ENCODE measurements at places on chromosomes 1 and 21.
A peak's percentile ranks its signal among the peaks of the same experiment; 100 is the strongest.

DNA sequence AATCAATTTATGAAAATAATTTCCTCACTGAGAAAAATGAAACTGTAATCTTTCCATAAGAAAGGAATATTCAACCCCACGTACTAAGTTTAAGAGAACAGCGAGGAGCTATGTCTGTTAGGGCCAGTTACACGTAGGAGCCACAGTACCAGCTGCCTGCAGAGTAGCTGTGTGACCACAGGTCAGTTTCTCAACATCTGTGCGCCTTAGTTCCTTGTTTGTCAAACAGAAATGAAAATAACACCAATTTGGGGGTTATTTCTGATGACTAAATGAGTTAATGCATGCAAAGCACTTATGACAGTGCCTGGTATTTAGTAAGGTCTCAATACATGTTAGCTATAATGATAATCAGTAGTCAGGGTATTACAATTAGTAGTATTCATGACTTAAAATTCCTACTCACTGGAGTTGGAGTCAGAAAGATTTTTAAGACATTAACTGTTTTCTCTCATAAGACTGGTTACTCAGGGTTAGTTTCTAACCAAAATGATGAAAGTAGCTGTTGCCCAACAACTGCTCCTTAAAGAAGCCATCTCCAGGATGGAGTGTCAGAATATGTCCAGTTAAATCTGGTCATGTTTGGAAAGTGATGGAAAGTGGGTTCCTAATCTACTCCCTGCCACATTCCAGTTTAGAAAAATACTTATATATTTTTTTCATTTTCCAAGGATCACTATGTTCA lies 85.8 kb upstream of the ZNF648 start:
- DNase-seq = no peak

GRCh38 chr1:230176871-230177411 lies 109.9 kb downstream of the GALNT2 start:
- peak; percentile 58 for DNase-seq

DNA sequence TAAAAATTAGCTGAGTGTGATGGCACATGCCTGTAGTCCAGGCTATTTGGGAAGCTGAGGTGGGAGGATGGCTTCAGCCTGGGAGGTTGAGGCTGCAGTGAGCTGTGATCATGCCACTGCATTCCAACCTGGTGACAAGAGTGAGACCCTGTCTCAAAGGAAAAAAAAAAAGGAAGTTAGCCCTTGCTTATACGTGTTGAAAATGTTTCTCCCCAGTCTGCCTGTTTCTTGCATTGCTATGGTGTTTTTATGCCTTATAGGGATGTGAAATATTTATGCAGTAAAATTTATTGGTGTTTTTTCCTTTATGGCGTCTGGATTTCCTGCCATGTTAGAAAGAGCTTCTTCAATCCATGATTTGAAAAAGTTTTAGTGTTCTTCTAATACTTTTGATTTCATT lies 3.6 kb upstream of the RERE start:
- no peak for DNase-seq

DNA sequence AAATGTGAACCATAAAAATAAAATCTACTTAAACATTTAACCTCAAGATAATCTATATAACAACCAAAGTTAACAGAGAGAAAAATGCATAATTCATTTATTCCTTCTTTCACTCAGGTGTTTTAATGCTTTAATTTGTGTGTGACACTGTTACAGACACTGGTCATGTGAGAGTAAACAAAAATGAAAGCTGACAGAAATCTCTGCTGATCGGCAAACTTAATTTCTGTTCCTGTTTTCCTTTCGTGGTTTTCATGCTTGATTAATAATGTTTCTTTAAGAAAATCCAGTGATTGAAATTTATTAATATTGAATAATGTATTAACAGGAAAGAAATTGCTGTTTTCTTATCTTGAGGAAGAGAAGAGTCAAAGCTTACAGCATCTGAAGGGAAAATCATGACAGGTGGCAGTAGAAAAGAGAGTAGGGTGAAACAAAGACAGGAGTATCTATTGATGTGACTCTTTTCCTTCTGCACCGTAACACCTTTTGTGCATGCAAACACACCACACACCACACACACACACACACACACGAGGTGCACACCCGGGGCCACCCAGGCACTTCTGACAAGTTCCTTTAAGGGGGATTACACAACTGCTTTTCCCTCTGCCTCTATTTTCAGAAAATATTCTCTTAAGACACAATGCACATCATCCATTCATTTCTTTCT lies 1.6 kb downstream of the OR2AK2 start:
- no peak for DNase-seq

GRCh38 chr1:15075175-15075574 lies 78.4 kb upstream of the TMEM51 start:
- no peak for DNase-seq

GRCh38 chr1:247456021-247456420 lies 1.9 kb downstream of the OR2B11 start:
- no peak for DNase-seq

- no peak for DNase-seq
These were observed 118.6 kb downstream of the NR5A2 start for GRCh38 chr1:200146100-200146499.

- no peak for DNase-seq
These were observed 673 bp downstream of the PIK3C2B start for GRCh38 chr1:204493984-204494280.

DNA sequence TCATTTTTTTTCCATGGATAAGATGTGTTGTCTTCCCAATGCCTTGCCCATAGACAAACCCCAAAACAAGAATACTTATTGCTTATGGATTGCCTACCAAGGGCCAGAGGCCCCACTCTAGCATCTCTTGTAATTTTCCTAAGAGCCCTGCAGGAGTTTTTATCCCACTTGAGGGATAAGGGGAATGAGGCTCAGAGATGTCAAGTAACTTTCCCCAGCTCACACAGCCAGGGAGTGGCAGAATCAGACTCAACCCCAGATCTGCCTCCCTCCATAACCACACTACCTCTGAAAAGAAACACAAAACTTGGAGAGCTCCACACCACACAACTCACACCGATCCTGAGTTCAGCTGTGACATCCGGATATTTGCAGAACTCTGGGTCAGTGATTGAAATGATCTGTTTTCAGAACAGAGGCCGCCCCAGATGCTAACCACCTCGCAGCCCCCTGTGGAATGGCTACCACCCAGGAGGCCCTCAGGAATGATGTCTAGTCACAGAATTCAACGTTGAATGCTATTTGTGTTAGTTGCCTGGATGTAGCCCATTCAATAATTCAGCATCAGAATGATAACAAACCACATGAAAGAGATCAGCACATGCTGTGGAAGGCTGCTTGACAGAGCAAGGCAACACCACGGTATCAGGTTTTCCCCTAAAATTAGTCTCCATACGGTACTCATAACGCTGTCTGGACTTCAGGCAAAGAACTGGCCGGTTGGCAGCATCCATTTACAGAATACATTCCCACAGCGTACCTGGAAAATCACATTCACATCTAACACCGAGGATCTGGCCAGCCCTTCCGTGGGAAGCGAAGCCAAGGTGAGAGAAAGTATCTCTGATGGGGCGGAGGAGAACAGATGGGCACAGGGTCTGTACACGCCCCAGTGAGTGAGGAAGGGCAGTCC lies 231.9 kb downstream of the TOMM20 start:
- no peak for DNase-seq

GRCh38 chr21:26506956-26507355 lies 66.1 kb downstream of the CYYR1 start:
- no peak for DNase-seq

- DNase-seq = no peak
These were observed 34.1 kb downstream of the ECHDC2 start for GRCh38 chr1:52887483-52887882.

- no peak for DNase-seq
These were observed 734 bp downstream of the MED18 start for GRCh38 chr1:28329395-28330153.

DNA sequence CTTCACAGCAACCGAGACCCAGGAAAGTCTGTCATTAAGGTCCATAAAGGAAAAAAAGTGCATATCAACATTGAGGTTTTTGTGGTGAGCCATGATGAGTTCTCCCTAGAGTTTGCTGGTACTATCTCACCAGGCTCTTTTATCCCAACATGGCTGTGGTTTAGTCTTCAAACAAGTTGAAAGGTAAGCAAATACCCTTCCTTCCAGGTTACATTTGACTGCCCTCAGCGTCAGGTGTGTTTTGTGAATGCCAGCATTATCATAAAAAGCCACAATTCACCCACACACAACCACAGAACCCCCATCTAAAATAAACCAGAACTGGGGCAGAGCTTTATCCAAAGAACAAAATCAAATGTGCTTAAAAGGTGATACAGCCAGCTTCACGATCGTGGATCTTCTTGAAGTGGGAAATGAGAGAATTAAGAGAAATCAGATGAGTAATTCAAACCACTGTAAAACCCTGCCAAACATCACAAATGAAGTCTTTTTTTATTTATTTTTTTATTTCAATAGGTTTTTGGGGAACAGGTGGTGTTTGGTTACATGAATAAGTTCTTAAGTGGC lies 64.7 kb downstream of the SETD4 start:
- no peak for DNase-seq

GRCh38 chr1:38451541-38451993 lies 405.0 kb upstream of the POU3F1 start:
- peak; percentile 5 for DNase-seq

DNA sequence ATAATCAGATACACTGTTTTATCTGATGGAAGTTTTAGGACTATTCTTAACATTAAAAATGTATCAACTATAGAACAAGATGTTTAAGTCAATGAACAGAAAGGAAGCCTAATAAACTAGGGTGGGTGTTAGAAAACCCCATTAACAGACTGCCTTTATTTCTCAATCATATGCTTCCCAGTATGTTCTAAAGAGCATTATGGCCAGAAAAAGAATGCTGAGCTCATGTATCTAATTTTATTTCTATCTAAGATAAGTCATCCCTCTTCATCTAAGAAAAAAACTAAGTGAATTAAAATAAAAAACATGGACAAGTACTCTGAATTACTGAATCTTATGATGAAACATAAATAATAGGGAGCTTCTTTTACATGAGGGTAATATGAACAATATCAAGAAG lies 86.5 kb upstream of the TTC39A start:
- DNase-seq = no peak

DNA sequence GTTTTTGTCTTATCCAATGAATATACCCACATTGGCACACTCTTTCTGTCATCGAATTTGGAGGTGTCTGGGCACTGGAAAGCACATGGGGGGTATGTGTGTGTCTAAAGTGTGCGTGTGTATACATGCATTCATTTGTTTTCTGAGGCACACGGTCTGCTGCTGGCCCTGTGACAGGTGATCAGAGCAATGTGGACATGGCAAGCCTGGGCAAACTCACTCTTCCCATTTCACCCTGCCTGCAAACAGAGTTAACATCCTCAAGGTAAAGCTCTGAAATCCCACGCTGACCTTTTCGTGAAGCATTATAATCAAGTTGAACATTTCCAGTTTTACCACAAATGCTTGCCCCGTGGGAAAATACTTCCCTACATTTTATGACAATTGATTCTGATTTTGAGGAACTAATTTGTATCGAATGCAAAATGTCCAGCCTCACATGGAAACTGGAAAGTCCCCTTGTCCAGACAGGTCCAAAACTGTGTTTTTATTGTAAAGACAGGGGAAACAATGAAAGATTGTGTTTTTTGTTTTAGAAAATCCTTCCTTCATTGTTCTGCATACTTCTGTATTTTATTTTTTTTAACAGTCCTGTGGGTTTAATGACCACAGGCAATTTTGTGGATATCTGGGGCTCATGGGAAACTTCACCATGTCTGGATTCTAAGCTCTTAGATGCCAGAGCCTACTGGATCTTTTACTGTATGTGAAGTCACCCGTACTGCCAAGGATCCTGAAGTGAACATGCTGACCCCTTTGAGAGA lies 160.9 kb downstream of the PBX1 start:
- DNase-seq = no peak

GRCh38 chr1:165328136-165328535 lies 28.4 kb downstream of the LMX1A start:
- DNase-seq = no peak

- DNase-seq = no peak
These were observed 1.2 kb upstream of the EXTL1 start for GRCh38 chr1:26020330-26020768.

GRCh38 chr1:219639876-219640577 lies 27.1 kb upstream of the ZC3H11B start:
- DNase-seq = peak; percentile 62

- DNase-seq = no peak
These were observed 1712.5 kb downstream of the NCAM2 start for GRCh38 chr21:22710721-22711120.

GRCh38 chr1:6831366-6831765 lies 46.1 kb downstream of the CAMTA1 start:
- DNase-seq = no peak

DNA sequence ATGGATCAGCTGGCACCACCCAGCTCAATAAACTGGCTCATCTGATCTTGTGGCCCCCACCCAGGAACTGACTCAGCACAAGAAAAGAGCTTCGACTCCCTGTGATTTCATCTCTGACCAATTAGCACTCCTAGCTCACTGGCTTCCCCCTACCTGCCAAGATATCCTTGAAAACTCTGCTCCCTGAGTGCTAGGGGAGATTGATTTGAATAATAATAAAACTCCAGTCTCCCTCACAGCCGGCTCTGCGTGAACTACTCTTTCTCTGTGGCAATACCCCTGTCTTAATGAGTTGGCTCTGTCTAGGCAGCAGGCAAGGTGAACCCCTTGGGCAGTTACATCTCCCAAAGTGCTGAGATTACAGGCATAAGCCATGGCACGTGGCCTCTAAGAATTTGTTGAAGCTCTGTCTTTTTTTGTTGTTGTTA lies 11.8 kb upstream of the RHBDL2 start:
- no peak for DNase-seq

- no peak for DNase-seq
These were observed 27.5 kb upstream of the SLC30A1 start for GRCh38 chr1:211606332-211606913.

GRCh38 chr1:18676332-18676781 lies 45.7 kb downstream of the PAX7 start:
- no peak for DNase-seq

GRCh38 chr21:36171336-36171735 lies 14.7 kb downstream of the DOP1B start:
- no peak for DNase-seq

DNA sequence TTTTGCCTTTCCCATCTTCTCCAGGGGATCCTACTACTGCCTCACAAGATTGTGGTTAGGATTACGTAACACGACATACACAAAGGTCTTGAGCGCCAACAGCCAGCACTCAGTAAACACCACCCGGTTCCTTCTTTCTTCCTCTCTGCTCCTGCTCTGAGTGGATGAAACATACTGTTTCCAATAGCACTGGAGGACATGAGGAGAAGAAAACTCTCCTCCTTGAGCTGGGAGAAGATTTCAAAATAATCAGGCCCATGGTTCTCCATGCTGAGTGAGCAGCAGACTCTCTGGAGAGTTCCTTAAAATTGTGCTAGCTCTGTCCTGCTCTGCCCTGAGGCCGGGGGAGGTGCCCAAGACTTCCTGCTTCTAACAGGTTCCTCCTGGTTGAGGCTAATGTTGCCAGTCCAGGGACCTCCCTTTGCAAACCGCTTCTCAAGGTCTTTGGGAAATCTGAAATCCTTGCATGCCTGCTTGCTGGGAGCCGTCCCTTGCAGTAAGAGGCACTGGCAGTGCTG lies 29.4 kb upstream of the MX1 start:
- DNase-seq = no peak

GRCh38 chr1:214215583-214215982 lies 65.4 kb upstream of the SMYD2 start:
- DNase-seq = no peak

All from retinal pigment epithelial cell (primary cell).